ENCODE measurements at places on chromosomes 12 and 14.
A peak's percentile ranks its signal among the peaks of the same experiment; 100 is the strongest.

DNA sequence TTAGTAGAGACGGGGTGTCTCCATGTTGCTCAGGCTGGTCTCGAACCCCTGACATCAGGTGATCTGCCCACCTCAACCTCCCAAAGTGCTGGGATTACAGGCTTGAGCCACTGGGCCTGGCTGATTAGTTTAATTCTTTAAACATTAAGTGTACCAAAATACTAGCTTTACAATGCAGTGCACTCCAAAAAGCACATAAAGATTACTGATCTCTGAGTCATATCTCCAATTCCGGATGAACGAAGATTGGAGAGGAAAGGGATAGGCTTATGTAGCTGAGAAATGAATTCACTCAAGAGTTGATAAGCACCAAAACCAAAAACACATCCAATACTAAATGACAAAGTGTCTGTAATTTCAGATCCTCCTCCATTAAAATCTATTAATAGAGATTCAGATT lies 15.1 kb downstream of the NAV3 start:
- no peak for DNase-seq

- no peak for DNase-seq
These were observed 33.7 kb downstream of the FOS start for GRCh38 chr14:75312341-75312740.

GRCh38 chr12:2053691-2054090 lies 904 bp downstream of the CACNA1C start:
- no peak for DNase-seq

DNA sequence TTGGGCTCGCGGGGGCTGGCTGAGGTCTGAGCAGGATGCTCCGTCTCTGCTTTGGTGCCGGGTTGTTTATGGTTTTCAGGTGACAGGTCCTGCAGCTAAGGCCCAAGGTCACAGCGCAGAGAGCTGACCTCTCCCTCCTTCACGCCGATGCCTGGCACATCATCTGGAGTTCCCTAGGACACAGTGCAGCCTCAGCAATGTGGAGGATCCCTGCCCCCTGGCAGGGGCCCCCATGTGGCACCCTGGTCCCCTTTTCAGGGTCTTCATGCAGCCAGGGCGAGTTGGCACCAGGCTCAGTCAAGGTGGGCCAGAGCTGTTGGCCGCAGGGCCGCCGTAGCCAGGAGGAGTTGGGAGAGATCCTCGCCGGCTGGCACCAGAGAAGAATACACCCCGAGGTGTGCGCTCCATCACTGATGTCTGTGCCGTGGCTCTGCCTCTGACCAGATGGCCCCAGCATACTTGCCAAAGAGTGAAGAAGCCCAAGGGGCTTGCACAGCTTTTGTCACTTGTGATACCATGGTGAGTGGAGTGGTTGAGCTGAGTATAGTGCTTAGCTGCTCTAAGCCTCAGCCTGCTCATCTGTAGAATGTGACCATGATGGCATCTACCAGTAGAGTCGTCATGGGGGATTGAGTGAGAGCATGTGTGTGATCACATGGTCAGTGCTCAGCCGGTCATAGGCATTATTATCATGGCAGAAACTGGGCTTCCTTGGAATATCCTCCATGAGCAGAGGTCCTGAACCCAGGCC lies 11.0 kb downstream of the TPCN1 start:
- no peak for DNase-seq

- no peak for DNase-seq
These were observed 75.1 kb upstream of the DBX2 start for GRCh38 chr12:45125997-45126396.

GRCh38 chr12:94289461-94290312 lies 141.3 kb downstream of the PLXNC1 start:
- DNase-seq: peak; percentile 77

- no peak for DNase-seq
These were observed 550.8 kb downstream of the MED13L start for GRCh38 chr12:115726691-115727090.

DNA sequence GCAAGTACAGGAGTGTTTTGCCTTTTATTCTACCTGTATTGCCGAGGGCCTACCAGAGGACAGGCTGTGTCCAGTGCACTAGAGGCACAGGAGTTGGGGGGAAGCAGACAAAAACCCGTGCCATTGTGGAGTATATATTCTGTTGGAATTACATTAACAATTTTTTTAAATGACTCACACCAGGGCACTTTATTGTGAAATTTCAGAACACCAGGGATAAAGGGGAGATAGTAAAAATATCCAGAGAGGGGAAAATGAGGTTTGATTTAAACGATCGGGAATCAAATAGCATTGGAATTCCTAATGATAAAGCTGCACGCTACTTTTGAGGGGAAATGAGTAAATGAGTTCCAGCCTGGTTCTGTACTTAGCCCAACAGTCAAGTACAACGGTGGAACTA lies 123.2 kb downstream of the PELI2 start:
- peak; percentile 11 for DNase-seq

GRCh38 chr14:32403021-32403420 lies 73.9 kb downstream of the AKAP6 start:
- no peak for DNase-seq

GRCh38 chr12:7001921-7002591 lies 16.2 kb downstream of the LPCAT3 start:
- DNase-seq: no peak

GRCh38 chr12:98908866-98909265 lies 263.8 kb downstream of the APAF1 start:
- no peak for DNase-seq

DNA sequence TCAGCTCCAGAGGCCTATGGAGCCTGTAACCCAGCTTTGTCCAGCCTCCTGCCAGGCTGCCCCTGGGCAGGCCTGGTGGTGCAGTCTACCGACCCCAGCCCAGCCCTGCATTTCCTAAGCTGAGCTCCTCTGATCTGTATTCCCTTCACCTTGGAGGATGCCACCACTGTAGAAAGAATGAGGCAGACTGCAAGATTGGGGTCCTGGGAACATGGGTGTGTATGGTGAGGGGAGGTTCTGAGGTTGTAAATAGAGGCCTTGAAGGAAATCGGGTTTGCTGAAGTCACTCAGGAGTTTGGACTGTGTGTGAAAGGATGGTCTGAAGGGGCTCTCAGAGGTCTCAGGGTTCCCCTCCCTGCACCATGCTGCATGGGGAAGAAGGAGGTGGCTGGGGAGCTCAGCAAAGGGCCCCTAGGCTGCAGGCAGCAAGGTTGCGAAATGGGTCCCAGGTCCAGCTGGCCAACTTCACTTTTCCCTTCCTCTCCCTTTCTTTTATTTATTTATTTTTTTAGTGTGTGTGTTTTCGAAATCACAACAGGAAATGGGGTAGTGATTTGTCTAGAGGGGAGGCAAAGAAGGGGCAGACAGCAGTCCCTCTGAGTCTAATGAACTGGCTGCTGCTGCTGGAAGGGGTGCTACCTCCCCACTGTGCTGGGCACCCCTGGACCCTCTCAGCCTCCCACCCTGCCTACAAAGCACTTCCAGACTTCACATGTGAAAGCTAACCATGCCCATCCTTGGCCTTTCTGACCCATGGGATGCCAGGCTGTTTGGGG lies 1.2 kb upstream of the LRP1-AS start:
- peak; percentile 89 for DNase-seq

DNA sequence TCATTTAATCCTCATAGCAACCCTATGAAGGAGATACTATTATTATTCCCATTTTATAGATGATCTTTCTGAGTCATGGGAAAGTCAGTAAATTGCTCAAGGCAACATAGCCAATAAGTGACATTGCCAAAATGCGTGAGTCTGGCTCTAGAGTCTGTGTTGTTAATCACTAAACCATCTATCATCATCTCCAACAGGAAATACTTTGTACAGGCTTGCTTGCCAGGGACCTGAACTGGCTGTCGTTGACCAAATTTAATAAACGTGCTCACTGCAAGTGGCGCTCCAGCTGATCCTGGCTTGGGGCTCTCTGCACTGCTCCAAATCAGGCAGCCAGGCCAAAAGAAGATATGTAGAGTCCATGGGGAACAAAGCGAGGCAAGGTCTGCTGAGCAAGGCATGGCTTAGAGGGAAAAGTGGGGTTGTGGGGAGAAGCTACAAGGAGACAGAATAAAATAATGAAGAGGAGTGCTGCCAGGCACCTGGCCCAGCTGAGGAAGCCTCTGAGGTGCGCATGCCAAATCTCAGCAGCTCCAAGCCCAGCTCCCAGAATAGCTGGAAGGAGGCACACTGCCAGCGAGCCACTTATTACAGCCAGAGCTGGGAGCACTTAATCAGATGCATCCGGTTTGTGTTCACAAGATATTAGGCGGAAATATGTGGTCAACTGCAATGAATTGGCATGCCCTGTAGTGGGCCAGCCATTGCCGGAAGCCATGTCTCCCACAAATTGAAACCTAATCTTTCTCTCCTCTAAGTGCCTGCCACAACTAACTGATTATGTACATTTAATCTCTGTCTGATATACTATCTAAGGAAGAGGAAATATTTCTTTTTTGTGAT lies 43.3 kb upstream of the PTPRO start:
- DNase-seq: peak; percentile 84

GRCh38 chr14:61811882-61812346 lies 49.7 kb downstream of the SNAPC1 start:
- DNase-seq: no peak

DNA sequence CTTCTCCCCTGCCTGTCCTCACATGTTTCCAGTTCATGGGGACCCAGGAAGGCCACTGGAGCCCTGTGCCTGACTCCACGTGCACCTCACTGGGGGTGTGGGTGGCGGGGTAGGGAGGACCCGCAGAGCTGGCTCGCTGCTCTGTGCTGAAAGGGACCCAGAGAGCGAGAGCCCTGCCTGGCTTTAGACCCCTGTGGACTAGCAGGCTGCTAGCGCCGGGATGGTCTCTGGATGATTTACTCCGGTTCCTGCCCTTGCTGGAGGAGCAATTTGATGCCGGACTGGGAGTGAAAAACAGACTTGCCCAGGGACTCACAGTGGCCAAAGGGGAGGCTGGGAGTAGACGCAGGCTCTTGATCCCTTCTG lies 49.0 kb downstream of the NTF3 start:
- no peak for DNase-seq

DNA sequence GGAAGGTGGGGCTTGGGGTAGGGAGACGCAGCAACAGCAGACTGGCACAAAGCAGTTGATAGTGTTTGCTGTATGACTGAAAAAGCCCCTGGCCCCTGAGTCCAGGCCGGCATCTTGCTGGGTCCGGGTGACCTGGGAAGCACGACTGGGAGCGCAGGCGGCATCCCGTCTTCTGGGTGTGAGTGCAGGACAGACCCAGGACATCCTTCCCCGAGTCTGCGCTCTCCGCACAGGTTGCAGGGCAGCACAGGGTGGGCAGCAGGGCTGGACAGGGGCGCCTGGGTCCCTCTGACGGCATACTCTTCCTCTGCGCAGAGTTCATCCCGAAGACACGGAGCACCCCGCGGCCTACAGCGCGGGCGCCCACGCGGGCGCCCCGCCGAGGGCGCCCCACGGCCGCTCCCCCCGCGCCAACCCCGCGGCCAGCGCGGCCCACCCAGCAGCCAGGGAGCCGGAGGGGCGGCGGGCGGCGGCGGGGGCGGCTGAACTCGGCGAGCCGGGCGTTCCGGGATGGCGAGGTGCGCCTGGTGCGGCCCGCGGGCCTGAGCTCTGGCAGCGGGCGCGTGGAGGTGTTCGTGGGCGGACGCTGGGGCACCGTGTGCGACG lies 9.2 kb upstream of the CYP46A1 start:
- DNase-seq: no peak

- DNase-seq: peak; percentile 37
These were observed 239.7 kb downstream of the SLC41A2 start for GRCh38 chr12:104718304-104718929.

DNA sequence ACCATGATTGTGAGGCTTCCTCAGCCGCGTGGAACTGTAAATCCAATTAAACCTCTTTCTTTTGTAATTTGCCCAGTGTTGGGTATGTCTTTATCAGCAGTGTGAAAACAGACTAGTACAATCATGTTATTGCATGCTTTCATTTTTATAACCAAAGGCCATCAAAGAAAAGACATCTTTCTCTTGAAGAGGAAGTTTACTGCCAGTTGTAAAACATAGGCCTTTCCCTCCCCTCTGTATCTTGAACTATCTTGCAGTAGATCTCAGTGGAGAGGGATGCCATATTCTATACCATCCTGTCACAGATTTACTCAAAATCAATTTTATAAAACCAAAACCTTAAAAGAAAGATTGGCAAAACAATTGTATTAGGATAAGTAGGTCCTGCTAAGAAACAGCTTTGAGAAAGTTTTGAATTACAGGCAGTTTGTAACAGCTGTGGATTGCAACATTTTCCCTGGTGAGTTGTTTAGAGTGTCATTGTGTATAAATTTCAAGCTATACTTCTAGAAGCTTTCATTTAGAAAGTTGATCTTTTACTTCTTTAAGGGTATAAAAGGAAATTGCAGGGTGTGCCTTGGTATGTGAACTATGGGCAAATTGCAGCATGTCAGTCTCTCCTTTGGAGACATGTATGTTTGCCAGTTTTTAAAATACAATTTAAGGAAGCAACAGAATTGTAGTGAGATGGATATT lies 128.0 kb downstream of the ATP23 start:
- peak; percentile 85 for DNase-seq

- DNase-seq: no peak
These were observed 44.0 kb upstream of the CPNE8 start for GRCh38 chr12:38949363-38949762.

DNA sequence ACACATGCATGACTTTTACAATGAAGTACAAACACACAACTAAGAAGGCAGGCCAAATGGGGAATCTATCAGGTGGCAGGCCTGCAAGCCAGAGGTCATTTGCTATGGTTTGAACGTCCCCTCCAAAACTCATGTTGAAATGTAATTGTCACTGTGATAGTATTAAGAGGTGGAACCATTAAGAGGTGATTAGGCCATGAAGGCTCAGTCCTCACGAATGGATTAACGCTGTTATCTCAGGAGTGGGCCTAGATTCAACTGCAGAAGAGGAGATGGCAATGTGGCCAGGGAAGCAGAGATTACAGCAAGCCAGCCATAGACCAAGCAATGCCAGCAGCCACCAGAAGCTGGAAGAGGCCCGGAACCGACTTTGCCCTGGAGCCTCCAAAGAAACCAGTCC lies 13.5 kb upstream of the ACTR6 start:
- no peak for DNase-seq

DNA sequence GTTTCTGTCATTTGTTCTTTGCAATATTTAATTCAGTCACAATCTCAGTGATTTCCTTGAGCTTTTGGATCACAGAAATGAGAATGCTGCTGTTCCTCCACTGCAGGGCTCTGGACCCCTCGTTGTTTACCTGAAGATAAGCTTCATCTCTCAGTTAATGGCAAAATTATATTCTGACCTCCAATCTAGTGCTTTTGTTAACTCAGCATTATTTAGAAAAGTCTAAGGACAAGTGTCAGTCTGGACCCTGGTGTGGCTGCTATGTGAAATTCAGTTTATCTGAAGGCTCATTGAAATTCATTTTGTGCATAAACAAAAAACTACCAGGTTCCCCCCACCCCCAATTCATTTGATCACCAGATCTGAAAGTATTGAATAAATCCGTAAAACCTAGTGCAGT lies 84.7 kb downstream of the PTPRO start:
- DNase-seq: no peak

- peak; percentile 77 for DNase-seq
These were observed 20.2 kb downstream of the HDAC7 start for GRCh38 chr12:47799357-47799955.

- no peak for DNase-seq
These were observed 15.6 kb downstream of the DYRK2 start for GRCh38 chr12:67664171-67664570.

- DNase-seq: no peak
These were observed 154.5 kb upstream of the FOXN3 start for GRCh38 chr14:89571491-89571890.
